Fibroblast of gingiva (primary cell): ENCODE measurements at places on chromosomes 7 and 10.

DNA sequence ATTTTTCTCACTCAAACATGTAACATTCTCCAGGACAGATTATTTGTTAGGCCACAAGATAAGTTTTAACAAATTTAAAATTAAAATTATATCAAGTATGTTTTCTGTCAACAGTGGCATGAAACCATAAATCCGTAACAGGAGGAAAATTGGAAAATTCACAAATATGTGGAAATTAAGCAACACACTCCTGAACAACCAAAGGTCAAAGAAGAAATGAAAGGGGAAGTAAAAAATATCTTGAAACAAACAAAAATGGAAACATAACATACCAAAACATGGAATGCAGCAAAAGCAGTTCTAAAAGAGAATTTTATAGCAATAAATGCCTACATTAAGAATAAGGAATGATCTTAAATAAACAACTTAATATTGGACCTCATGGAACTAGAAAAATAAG is 147.3 kb downstream of the ZEB1 start:
- DNase-seq, result no peak

DNA sequence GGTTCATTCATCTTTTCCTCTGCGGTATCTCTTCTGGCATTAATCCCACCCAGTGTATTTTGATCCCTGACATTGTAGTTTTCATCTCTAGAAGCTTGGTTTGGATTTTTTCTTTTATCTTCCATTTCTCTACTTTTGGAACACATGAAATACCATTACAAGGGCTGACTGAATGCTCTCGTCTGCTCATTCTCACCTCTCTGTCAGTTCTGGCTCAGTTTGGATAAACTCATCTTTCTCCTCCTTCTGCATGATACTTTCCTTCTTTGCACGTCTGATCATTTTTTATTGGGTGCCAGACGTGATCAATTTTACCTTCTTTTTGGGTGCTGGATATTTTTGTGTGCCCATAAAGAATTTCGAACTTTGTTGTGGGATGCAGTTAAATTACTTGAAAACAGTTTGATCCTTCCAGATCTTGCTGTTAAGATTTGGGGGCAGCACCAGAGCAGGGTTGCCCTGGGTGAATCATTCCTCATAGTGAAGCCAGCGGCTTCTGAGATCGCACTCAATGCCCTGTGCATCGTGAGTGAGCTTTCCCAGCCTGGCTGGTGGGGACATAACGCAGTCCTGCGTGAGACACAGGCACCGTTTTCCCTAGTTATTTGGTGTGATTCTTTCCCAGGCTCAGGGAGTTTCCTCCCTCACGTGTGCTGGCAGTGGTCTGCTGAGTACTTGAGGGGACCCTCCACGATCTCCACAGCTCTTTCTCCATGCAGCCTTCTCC is 53.8 kb downstream of the LHPP start:
- no peak for DNase-seq

- DNase-seq, result no peak
These were observed 125.4 kb downstream of the ZFAND4 start for GRCh38 chr10:45547207-45547606.

GRCh38 chr7:1928645-1929348 is 258.7 kb downstream of the ELFN1 start:
- DNase-seq, result no peak

- DNase-seq, result no peak
These were observed 14.9 kb upstream of the IFIT1B start for GRCh38 chr10:89362929-89363328.
